ENCODE measurements at places on chromosomes 5 and 9. TPM values are rescaled to one million over a fixed set of nuclear protein-coding genes. Genes with fewer than 3 reads are reported as not detected.

GRCh38 chr5:59782856-59783255 is 110.7 kb downstream of the PDE4D start:
- no peak for DNase-seq

Gene KCNV2
- total RNA-seq: not detected

Gene MSH3
- 10.6 TPM for total RNA-seq

Gene LNPEP
- total RNA-seq: 47.7 TPM

- DNase-seq: no peak
These were observed 18.9 kb downstream of the SQSTM1 start for GRCh38 chr5:179839328-179840256.

Gene SLC6A18
- not detected for total RNA-seq

DNA sequence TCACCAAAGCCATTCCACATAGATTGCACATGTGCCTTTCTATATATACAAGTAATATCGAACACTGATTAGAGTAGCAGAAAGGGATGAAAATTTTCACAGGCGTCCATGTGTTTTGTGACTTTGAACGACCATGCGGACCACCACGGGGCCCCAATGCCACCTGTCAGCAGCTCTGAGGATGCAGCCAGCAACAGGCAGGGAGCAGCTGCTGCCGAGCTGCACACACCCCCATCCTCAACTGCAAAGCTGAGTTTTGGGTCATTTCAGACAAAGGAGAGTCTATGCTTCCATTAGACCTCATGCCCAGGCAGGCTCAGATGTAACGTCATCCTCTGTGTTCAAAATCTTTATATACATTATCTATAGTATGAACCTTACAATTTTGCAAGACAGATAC is 503.8 kb downstream of the IRX1 start:
- no peak for DNase-seq

DNA sequence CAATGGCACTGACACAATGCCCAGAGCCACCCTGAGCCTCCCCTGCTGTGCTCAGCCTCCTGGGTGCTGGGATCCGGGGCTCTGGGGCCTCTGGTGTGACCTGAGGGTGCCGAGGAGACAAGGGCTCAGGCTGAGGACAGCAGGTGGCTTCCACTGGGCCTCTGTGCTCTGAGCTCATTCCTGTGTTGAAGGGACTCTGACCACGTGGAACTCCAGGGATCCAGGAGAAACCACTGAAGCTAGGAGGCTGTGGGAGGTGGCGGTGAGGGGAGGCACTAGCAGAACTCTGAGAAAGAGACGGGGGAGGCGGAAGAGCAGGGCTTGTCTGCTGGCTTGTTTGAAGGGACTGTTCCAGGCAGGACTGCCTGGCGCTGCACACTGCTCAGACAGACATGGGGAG is 318.7 kb upstream of the IRX1 start:
- no peak for DNase-seq

Gene CNTFR
- total RNA-seq: 2.0 TPM

Gene DDX4
- not detected for total RNA-seq

GRCh38 chr9:99680191-99680590 is 141.5 kb upstream of the NR4A3 start:
- DNase-seq: no peak

DNA sequence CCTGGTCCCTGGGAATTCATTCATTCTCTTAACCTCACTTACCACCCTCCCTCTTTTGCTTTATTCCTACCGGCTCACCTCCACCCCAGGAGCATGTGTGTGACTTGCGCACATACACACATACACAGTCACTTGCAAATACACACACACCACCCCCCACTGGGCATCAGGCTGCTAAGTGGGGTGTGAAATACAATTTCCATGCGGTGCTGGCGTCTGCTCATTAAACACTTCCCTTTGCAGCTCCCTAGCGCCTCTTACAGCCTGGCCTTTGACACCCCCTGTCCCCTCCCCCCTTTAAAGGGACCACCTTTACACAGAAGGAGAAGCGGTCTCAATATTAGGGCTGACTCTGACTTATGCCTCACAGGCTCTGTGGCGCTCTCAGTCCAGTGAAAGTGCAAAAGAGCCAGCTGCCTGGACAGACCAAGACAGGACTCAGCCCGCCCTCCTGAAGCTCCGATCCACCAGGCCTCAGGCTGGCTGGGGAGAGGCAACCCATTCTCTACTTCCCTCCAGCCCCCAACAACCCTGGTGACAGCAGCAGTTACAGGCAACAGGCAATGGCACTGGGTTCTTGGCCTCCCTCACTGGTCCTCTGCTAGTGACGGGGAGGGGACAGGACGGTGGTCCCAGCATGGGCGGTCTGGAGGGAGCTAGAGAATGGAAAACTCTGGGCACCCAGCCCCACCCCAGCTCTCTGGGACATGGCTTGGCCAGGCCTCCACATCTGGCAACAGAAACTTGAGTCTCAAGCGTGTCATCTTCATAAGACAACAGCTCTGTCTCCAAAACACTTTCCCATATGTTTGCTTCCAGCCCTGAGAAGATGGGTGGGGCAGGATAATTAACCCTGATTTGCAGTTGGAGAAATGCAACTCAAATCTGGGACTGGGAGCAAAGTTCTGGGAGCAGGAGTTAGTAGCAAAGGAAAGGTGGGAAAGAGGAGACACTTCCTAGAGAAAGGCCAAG is 12.0 kb downstream of the ENHO start:
- DNase-seq: no peak

- DNase-seq: no peak
These were observed 186.0 kb downstream of the WDR70 start for GRCh38 chr5:37565062-37565670.

- no peak for DNase-seq
These were observed 556.3 kb downstream of the PDE4D start for GRCh38 chr5:59337240-59337639.

GRCh38 chr5:135657536-135658305 is 78.9 kb upstream of the CXCL14 start:
- DNase-seq: no peak

GRCh38 chr5:74665273-74665672 is 19.8 kb upstream of the HEXB start:
- no peak for DNase-seq

Gene FCN2
- total RNA-seq: not detected

Gene AK8
- 0.61 TPM for total RNA-seq

GRCh38 chr5:69103521-69103920 is 9.7 kb downstream of the SLC30A5 start:
- DNase-seq: no peak

DNA sequence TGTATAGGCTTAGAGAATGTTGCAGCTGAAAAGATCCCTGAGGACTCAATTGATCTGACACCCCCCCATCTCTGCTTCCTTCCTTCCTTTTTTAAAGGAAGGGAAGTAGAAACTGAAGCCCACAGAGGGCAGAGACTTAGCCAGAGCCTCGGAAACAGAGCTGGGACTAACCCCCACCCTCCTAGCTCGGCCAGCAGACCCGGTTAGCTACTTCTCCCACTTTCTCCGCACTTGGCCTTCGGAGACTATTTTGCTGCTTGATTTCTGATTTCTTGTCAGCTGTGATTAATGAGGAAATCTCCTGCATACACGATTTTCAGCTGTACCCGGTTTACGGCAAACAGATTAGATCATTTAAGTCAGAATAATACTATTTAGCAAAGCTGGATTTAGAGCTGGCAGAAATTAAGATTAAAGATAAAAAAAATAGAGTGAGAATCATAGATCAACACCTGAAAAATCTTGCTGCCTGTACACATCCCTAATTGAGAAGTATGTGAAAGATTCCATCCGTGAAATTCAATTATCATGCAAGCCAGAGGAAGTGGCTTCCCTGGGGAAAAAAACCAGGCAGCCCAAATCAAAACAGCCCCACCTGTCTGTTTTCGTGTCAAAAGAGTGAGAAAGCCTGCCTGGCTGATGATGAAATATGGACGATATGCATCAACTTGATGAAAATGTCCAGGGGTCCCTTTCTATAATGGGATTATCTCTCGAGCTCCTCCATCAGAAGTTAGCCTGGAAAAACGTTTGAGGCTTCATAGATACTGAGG is 159.5 kb upstream of the SHB start:
- no peak for DNase-seq

- no peak for DNase-seq
These were observed 3.1 kb upstream of the GNPDA1 start for GRCh38 chr5:142015781-142016533.

- DNase-seq: no peak
These were observed 30.1 kb upstream of the SIL1 start for GRCh38 chr5:139228201-139228803.

- DNase-seq: no peak
These were observed 128.1 kb upstream of the FAM174A start for GRCh38 chr5:100407053-100407452.

GRCh38 chr9:123537809-123538208 is 181.8 kb downstream of the CRB2 start:
- no peak for DNase-seq

- DNase-seq: no peak
These were observed 260.0 kb downstream of the RAB3C start for GRCh38 chr5:58842852-58843251.

DNA sequence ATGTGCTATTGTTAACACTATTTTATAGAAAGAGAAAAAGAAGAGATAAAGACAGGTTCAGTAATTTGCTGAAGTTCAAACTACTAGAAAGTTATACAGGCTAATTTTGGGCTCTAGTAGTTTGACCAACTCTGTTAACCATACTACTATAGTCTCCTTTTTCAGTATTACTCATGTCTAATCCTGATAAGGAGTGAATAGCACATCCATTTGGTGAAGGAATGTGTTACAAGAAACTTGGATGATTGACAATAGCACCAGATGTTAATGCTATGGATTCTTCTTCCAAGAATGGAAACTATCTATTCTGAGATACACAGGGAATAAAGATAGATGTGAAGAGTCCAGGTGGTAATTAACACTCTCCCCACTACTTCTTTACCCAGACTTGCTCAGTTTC is 677.3 kb downstream of the PRELID2 start:
- DNase-seq: no peak

Gene GRIN1
- total RNA-seq: not detected

GRCh38 chr9:133426011-133426410 is 3.8 kb downstream of the ADAMTS13 start:
- DNase-seq: no peak

DNA sequence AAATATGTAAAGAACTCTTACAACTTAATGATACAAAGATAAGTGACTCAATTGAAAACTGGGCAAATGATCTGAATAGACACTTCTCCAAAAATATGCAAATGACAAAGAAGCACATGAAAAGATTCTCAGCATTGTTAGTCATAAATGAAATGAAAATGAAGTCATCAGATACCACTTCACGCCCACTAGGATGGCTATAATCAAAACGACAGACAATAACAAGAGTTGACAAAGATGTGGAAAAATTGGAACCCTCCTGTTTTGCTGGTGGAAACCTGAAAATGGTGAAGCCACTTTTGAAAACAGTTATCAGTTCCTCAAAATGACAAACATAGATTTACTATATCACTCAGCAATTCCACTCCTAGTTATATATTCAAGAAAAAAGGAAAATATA is 7.9 kb upstream of the SYK start:
- DNase-seq: no peak

Gene KIF4B
- not detected for total RNA-seq

DNA sequence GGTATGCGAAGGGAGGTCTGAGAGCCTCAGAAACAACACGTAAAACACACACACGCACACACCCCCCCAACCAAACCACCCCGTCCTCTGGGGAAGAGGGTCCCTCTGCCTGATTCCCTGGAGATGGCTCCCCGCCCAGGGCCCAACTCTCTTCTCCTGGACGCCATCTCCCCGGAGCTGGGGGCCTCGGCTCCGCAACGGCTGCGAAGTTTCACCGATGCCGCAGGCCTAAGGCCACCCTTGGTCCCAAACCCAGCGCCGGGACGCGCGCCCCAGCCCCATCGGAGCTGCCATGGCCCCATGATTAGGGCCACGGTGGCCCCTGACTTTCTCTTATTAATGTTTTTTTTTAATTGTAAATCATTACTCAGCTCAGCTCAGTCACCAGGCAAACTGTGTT is 181.4 kb upstream of the TBCA start:
- no peak for DNase-seq

Gene SLC1A1
- 2.1 TPM for total RNA-seq
